CD4-positive, alpha-beta T cell treated with Interleukin-15 for 4 hours (primary cell): ENCODE measurements at places on chromosomes 5 and 9.

DNA sequence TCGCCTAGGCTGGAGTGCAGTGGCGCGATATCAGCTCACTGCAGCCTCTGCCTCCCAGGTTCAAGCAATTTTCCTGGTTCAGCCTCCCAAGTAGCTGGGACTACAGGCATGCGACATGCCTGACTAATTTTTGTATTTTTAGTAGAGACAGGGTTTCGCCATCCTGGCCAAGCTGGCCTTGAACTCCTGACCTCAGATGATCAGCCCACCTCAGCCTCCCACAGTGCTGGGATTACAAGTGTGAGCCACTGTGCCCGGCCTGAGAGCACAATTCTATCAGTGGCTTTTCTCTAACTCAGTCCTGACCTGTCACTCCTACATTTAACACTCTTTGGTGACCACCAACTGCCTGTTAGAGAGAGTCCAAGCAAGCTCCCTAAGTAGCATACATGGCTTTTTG lies 82.7 kb upstream of the SPOCK1 start:
- no peak for DNase-seq

DNA sequence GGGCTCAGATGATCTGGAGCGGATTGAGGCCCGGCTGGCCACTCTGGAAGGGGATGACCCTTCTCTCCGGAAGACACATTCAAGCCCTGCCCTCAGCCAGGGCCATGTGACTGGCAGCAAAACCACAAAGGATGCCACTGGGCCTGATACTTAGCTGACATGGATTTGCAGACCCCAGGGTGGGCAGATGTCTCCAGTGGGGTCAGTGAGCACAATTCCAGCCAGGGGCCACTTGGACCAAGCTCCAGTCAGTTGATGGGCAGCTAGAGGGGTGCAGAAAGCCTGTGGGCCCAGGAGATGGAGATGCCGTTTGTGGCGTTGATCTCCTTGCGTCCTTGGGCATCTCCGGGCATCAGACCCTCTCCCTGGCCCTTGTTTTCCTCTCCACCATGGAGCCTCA lies 46.7 kb downstream of the PSD2 start:
- DNase-seq: no peak

DNA sequence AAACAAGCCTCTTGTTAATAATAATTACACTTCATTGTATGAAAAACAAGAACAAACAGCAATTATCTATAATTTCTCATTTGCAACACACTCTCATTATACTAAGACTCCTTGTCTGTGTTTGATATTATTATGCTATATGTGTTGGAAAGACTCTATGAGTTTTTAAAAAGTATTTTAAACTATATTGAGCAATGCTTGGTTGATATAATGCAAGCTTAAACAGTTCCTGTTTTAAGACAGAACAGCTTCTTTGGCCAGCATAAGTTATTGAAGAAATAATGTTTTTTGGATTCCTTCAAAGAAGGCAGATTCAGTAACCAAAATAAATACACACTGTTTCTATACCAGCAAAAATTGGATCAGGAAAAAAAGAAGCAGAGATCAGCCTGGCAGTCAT lies 871.4 kb downstream of the MAT2B start:
- no peak for DNase-seq

DNA sequence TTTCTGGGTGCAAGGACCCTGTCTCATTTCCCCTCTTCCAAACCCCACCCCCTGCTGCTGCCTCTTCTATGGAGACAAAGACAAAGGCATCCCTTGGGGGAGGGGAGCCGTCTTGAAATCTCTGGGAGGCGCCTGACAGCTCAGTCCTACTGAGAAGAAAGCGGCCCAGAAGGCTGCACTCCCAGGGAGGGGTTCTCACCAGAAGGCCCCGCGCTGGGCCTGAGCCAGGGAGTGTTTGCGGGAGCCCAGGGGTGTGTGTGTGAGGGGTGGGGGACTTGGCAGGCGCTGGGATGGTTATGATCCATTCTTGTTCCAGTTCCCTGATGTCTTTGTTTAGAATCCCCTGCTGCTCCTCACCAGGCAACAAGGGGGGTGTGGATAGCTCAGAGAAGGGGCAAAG lies 45.7 kb upstream of the ALDH1B1 start:
- no peak for DNase-seq

DNA sequence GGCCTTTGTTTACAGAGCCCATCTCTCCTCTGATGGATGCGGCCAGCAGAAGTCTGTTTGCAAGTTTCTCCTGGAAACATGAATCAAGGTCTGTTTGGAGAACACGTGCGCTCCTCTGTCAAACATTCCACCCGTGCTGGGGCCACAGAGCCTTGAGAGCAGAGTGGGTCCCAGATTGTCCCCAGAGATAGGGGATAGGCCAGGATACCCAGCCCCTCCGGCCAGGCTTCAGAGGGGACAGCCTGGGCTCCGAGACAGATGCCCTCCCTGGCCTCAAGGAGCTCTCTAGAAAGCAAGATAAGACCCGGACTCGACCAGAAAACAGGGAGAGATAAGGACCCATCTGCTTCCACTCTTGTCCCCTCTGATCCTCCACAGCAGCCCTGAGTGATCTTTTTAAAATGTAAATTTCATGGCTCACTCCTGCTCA lies 40.4 kb upstream of the HAND1 start:
- DNase-seq: no peak

DNA sequence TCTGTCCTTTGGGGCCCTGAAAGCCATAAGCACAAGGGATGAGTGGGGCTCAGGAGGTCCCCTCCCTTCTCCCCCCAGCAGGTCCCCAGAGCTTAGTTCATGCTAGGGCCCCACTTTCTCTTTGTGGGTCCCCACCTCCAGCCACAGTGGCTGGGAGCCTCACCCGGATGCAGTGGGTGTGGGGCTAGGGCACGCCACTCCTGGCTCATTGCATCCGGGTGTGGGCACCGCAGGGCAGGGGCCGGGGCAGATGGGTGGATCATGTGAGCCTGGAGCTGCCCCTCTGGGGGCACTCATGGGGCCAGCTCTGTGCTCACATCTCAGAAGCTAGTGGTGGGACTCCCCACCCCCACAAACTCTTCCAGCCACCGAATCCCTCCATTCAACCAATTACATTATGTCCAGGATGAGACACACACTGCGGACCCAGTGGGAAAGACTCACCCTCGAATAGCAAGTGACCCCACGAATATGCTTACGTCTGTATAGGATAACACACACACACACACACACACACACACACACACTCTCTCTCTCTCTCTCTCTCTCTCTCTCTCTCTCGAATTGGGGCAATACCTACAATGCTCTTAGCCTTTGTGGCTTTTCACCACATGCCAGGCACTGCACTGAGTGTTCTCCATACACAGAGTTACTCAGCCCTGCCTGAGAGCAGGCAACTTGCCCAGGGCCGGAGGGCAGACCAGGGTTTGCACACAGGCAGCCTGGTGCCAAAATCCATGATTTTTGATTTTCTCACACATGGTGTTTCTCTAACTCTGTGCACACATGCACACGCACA lies 16.8 kb upstream of the PHYKPL start:
- peak; percentile 59 for DNase-seq

GRCh38 chr5:79560771-79561524 lies 47.0 kb upstream of the HOMER1 start:
- DNase-seq: peak; percentile 4

GRCh38 chr5:7039074-7039473 lies 325.8 kb downstream of the TENT4A start:
- no peak for DNase-seq

GRCh38 chr5:173866243-173866857 lies 21.8 kb upstream of the CPEB4 start:
- DNase-seq: no peak

GRCh38 chr5:87195104-87195591 lies 72.5 kb upstream of the RASA1 start:
- peak; percentile 4 for DNase-seq

- no peak for DNase-seq
Observed at GRCh38 chr5:126104951-126105350, 318.3 kb upstream of the GRAMD2B start.

GRCh38 chr9:100425758-100426157 lies 1.2 kb upstream of the MSANTD3 start:
- no peak for DNase-seq

GRCh38 chr5:33408816-33409215 lies 31.9 kb upstream of the TARS1 start:
- DNase-seq: no peak

DNA sequence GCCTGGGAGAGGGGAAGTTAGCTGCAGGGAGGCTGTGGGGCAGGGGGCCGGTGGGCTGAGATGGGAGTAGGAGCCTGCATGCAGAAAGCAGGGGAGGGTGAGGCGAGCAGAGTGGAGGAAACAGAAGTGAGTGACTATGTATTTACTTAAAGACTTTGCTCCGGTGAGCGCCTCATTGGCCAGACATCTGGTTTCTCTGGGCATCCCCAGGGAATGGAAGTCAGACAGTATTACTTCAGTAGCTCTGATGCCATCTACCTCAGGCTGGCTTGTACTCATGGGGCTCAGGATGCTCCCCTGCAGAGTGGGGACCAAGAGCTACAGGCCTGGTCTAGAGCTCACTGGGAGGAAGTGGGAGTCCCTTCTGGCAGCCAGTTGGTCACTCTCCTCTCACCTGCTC lies 78.2 kb upstream of the ARAP3 start:
- DNase-seq: no peak

DNA sequence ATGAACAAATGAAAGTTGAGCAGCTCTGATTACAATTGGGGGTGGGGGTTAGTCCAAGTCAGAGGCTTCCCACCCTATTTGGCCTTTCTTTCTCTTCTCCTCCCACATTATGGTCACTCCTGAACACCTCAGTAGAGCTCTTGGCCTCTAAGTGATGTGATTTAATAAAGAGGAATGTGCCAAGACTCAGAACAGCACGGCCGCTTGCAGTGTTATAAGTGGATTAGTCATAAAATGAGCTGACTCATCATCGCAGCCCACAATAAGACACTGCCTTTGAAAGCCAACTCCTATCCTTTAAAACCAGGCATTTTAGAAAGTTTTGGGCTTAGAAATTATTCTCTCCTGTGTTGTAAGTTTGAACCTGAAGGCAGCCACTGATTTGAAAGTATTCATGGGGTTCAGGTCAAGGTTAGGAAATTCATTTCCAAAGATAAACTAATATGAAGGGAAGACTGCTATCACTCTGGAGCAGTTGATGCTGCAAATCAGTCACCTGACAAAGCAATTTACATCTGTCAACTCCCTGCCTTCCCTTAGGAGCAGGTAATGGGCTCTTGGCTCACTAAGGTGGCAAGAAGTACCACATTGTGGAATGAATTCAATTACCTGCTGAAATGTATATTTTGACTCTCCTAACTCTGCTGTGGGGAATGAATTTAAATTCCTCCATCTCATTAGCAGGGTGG lies 283.6 kb upstream of the NMUR2 start:
- DNase-seq: no peak

- no peak for DNase-seq
Observed at GRCh38 chr5:159324102-159324755, 6.1 kb downstream of the IL12B start.

GRCh38 chr5:30051976-30052375 lies 1141.5 kb upstream of the CDH6 start:
- DNase-seq: no peak

DNA sequence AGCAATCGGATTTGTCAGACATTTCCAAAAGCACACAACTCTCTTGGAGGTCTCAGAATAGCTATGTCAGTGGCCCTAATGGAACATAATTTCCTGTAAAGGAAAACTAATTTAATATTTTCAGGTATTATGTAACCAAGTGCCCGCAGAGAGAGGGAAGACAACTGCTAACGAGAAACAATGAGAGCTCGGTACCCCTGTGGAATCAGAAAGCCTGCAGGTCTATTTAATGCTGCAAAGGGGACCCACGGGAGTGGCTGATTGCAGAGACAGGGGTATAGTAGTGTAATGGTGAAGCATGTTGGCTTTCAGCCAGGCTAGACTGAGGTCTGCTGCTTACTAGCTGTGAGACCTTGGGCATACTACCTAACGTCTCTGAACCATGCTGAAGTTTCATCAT lies 508.1 kb upstream of the BRINP1 start:
- no peak for DNase-seq

DNA sequence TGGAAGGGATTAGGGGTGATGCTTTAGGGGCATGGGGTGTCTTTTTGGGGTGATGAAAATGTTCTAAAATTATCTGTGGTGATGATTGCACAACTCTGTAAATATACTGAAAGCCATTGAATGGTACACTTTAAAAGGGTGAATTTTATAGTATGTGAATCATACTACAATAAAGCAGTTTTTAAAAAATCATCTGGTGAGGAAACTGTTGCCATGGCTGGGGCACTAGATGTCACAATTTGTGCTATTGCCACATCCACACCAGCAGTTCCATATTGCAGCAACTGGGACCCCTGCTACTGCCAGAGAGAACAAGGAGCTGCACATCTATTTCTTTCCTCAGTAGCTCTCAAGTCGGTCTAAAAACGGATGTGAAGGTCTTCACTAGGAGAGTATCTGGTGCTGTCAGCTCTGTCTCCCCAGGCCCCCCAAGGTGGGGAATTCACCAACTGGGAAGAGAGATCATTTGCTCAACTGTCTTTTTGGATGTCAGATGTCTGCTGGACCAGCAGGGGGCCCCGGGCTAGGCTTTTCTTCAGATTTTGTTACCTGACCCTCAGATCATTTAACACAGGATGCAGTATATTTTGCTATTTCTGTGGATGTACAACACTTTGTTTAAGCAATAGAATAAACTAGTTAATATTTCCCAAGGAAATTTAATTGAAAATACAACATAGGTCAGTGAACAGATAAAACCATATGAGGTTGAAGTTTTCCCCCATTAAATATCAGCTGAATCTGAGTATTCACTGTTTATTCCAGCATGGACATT lies 13.2 kb downstream of the CMYA5 start:
- DNase-seq: no peak

DNA sequence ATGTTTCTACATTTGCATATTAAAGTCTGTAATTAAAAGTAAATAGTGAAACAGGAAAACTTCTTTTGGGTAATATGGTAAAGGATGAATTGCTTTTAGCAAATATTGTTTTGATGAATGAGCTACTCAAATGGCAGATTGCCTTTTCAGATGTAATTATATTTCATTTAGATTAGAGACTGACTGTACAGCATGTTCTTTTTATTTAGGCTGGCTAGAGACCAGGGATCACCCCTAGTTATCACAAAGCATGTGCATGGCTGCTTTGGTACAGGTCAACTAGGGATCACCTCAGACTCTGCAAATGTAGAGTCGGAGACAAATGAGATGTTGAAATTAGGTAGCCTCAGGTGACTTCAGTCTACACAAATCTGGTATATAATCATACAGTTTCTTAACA lies 214.9 kb upstream of the SEMA6A start:
- DNase-seq: no peak

GRCh38 chr5:35938568-35939227 lies at the start of gene CAPSL:
CAPSL (minus strand) TSS chr5:35938622; CDS start chr5:35921120, 17,502 bp downstream.
- DNase-seq: no peak
